ENCODE measurements at places on chromosomes 16 and 17. TPM values are rescaled to one million over a fixed set of nuclear protein-coding genes. Genes with fewer than 3 reads are reported as not detected.
A peak's percentile ranks its signal among the peaks of the same experiment; 100 is the strongest.

- DNase-seq = peak; percentile 89
These were observed 65.5 kb downstream of the PIGL start for GRCh38 chr17:16282522-16282921.

The SLFN12L gene
- total RNA-seq = not detected

The ADAP2 gene
- total RNA-seq = 0.90 TPM

- DNase-seq = no peak
These were observed 1.6 kb downstream of the ZNF423 start for GRCh38 chr16:49854188-49854795.

GRCh38 chr16:11326737-11327276 is 18.5 kb upstream of the RMI2 start:
- DNase-seq = no peak

GRCh38 chr17:56441308-56441707 is 152.2 kb upstream of the NOG start:
- DNase-seq = peak; percentile 73

The EEF2KMT gene
- total RNA-seq = 2.2 TPM

Data from fibroblast of the aortic adventitia (primary cell).